Activated naive CD8-positive, alpha-beta T cell treated with anti-CD3 and anti-CD28 coated beads, Interleukin-2, amount 50 U/mL, for 16 hours (primary cell): ENCODE measurements at places on chromosomes 16 and 17.

DNA sequence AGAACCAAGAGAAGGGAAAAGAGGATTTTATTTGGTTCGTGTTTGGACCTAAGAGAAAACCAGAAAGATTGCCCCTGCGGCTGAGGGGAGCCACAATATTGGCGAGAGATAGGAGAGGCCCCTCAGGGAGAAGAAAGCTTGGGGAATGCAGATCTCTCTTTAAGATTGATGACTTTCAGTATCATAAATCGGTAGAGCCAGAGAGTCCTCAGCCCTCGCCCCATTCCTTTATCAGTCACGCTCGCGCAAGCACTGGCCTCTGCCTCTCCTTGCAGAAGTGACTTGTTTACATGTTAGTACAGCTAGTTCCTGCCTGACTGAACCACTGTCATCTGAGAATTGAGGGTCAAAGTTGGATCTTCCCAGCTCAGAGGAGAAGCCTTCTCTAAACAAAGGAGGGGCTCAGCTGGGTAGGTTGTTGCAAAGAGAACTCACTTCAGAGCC lies 21.5 kb upstream of the KRT19 start:
- DNase-seq, result no peak

- no peak for DNase-seq
Observed at GRCh38 chr16:47888142-47888541, 267.7 kb downstream of the ABCC12 start.

GRCh38 chr17:15290605-15291004 lies 25.5 kb upstream of the PMP22 start:
- no peak for DNase-seq

DNA sequence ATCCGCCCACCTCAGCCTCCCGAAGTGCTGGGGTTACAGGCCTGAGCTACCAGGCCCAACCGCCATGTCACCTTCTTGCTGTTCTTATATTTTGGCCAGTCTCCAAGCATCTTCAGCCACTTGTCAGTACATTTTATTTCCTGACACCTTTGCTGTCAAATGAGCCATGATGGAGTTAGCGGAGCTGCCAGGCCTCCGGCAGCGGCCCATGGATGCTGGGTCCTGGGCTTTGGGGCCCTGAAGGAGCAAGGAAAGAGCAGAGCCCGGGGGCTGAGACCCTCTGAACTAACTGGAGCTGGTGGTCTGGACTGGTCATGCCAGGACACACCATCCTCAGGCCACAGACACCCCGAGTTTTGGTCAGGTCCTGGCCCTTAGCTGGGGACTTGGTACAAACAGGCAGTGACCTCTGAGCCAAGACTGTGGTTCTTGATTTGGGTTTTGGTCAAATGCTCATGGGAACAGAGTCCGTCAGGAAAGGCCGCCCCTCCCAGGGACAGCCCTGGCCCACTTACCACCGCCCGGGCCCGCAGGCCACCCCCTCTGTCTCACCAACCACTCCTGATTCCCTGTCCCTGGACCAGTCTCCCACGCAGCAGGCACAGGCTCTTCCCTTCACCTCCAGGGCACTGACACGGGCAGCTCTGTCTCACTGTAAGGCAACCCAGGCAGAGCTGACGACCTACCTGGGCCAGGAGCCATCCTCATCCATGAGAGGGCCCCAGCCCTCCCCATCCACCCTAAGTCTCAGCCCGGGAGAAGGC lies 42.0 kb downstream of the TNFRSF13B start:
- no peak for DNase-seq

DNA sequence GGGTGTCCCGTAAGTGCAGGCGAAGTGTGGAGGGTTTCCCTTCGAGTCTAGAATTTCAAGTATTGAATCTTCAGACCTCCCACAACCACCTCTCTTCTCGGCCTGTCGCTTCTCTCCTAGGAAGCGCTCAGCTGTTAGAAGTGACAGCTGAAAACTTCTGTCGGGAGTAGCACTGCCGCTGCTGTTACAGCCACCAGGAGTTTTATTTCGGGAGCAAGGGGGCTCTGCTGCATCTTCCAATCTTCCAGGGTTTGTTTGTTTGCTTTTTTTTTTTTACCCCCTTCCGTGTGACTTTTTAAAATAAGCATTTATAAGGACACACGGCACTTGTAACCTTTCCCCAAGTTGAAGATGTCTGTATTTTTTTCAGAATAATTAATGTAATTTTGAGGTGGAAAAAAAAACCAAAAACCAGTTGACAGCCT lies 767 bp downstream of the RPS6KB1 start:
- DNase-seq, result no peak

- no peak for DNase-seq
Observed at GRCh38 chr17:63476459-63476853, 405 bp upstream of the ACE start.
